LoVo (cell line): ENCODE measurements at places on chromosomes 7 and 10.

DNA sequence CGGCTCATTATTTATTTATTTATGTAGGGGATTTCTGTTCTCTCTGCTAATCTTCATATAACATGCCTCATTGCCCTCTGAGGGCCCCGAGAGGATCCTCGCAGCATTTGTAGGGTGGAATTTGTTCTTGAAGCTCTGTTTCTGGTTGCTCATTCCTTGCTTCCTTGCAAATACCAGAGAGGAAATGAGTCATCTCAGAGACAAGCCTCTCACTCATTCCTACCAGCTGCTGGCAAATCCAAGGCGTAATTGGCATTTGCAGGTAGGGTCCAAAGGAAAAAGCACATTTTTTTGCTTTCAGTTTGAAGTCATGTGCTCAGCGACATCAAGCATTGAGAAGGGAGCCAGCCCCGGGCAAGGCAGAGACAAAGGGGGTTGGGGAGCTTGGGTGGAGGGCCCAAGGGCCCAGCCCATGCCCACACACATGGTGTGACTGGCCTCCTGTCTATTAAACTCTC is 501.6 kb downstream of the GALNT17 start:
- peak; percentile 72 for DNase-seq

- DNase-seq = no peak
These were observed 280.0 kb downstream of the MAD1L1 start for GRCh38 chr7:1952781-1953180.

DNA sequence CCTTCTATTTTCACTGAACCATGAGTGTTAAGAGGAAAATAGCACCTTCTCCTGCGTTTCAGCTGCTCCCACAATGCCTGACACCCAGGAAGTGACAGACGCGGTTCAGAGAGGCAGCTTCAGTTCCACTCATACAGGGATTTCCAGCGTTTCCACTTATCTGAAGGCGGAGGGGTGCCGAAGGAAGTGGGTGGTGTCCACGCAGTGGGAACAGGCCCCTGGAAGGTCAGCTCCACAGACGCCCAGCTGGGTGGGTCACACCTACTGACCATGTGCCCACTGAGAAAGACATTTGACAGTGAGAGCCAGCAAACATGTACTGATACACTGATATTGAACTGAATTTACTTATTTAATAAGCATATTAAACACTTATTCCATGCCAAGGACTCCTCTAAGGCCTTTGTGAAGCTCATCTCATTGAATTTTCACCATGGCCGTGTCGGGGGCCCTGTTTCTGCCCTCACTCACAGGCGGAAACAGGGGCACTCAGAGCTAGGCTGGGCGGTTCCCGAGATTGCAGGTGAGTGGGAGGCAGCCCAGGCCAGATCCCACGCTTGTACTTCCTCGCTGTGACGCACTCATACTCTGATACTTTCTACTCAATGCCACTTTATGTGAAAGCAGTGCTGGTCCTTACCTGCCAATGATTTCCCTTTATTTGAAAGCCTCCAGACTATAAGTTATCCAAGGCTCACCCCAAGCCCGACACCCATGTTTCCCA is 96.8 kb downstream of the TCERG1L start:
- DNase-seq = no peak

DNA sequence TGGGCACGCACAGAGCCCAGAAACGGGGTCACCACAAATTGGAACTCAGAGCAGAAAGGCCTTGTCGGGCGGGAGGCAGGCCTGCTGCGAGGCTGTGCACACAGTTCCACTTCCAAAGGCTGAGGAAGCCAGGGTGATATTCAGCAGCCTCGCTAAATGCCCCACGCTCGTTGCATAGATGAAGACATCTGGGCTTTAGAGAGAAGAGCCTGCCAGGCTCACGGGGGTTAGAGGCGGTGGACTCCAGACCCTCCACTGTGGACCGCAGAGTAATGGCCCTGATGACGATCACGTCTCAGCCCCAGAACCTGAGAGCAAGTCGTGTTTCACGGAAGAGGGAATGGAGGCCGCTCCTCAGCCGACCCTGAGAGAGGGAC is 104.2 kb downstream of the DNAJB6 start:
- no peak for DNase-seq

DNA sequence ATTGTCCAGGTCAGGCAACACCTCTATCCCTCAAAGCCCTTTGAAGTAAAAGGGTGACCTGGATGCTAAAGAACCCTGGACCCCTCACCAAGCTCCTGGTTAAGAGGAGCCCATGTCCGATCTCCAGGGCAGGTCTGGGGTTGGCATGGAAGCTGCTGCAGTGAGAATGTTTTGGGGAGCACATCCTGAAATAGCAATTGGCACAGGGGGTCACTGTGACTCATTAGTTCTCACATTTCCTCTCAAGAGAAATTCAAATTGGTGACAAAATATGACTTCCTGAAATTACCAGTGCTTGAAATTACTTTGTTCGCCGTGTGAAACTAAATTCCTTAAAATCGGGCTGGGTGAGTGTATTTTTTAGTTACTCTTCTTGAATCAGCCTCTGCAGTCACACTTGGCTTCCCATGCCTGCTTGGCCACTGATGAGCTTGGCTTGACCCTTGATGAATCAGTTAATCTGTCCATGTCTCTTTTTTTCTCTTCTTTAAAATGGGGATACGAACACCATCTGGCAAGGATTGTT is 18.8 kb upstream of the ARHGAP22 start:
- DNase-seq = no peak

DNA sequence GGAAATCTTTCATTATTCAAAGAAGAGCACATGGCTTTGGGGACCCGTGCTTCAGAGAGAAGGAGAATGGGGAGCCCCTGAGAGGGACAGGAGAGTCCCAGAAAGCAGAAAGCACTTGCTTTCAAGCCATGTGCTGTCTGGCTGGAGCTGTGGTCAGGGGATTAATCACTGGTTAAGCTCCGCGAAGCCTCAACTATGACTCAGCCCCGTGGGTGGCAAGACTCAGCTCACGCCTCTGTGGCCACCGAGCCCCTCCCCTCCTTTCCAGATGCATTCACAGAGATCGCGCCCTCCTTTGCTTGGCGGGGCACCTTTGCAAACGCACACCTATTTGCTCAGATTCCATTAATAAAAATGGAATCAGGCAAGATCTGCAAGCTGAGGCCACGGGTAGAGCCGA is 202.9 kb upstream of the TCERG1L start:
- DNase-seq = peak; percentile 29

DNA sequence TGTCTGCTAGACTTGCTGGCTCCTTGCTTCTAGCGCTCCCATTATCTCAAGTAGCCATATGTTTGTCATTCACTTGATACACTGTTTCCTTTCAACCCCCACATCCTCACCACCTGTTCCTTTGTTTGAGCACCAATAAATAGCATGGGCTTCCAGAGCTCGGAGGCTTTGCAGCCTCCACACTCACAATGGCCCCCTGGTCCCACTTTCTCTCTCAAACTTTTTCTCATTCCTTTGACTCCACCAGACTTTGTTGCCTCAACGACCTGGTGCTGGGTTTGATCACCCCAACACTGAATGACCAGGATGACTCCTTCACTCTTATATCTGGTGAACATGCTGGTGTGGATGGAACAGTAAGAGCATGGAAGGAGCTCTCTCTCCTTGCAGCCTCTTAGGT is 114.5 kb upstream of the TRIM24 start:
- DNase-seq = no peak
